T-helper 17 cell (primary cell): ENCODE measurements at places on chromosomes 7 and 10. TPM values are rescaled to one million over a fixed set of nuclear protein-coding genes. Genes with fewer than 3 reads are reported as not detected.

SPDYE16 gene
- total RNA-seq: 0.91 TPM

PRSS37 gene
- not detected for total RNA-seq

EBF3 gene
- total RNA-seq: not detected

PLXNA4 gene
- 9.5 TPM for total RNA-seq

GRCh38 chr7:155309021-155309338, 11.3 kb downstream of the INSIG1 start:
- H3K4me3 ChIP-seq: no peak overlapping the region
- no peak for DNase-seq
- no peaks in the 10 kb centered on the region for H3K27me3 ChIP-seq
- peaks cover 3% of the 10 kb centered on the region for H3K4me1 ChIP-seq
- no peak overlapping the region for H3K27ac ChIP-seq
- peaks cover 5% of the 10 kb centered on the region for H3K36me3 ChIP-seq

GRCh38 chr10:71970869-71971268, 6.7 kb downstream of the CHST3 start:
- H3K27me3 ChIP-seq: peaks cover 40% of the 10 kb centered on the region
- H3K27ac ChIP-seq: no peak overlapping the region
- H3K36me3 ChIP-seq: peaks cover 2% of the 10 kb centered on the region
- H3K4me1 ChIP-seq: peaks cover 1% of the 10 kb centered on the region
- no peak for DNase-seq
- no peak overlapping the region for H3K4me3 ChIP-seq

- H3K27ac ChIP-seq: no peak overlapping the region
- H3K27me3 ChIP-seq: peaks cover 36% of the 10 kb centered on the region
- no peaks in the 10 kb centered on the region for H3K36me3 ChIP-seq
Measured at GRCh38 chr10:99560277-99561126, 27.8 kb downstream of the NKX2-3 start.

DNA sequence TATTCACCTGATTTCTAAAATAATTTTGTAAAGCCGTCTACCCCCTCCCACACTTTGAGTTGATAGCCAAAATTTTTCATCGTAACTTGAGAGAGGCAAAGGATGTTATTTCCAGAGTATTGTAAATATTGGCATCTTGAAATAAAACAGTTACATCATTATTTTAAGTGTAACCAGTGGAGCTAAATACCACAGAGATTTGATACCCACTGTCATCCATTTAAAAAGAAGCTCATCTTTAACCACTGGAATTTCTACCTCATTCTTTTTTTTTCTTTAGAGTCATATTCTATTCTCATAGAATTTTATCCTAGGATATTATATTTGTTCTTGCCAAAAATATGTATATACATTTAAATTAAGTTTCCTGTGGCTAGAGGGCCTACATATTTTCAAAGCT, 48.6 kb downstream of the CAMK1D start:
- peak overlapping the region; percentile 84 for H3K27ac ChIP-seq
- no peak for DNase-seq
- H3K27me3 ChIP-seq: no peaks in the 10 kb centered on the region
- no peak overlapping the region for H3K4me3 ChIP-seq
- no peaks in the 10 kb centered on the region for H3K36me3 ChIP-seq
- H3K4me1 ChIP-seq: peaks cover 28% of the 10 kb centered on the region

DNA sequence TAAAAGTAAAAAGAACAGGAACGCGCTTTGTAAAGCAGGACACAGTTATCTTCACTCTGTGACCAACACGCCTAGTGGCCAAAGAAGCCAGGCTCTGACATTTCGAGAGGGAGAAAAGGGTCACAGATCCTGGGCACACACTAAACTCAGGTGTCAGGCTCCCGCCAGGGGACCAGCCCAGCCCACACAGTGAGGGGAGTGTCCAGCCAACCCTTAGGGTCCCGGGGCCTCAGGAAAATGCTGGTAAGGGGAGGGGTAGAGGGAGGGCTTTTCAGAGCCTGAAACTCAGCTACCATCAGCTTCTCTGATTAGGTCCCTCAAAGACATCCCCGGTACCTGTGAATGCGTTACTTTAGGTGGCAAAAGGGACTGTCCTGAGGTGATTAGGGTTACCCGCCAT, 16.6 kb downstream of the ANXA11 start:
- no peak for DNase-seq
- H3K27me3 ChIP-seq: no peaks in the 10 kb centered on the region
- peaks cover 64% of the 10 kb centered on the region for H3K4me1 ChIP-seq
- peak overlapping the region; percentile 57 for H3K4me3 ChIP-seq
- H3K36me3 ChIP-seq: no peaks in the 10 kb centered on the region

DNA sequence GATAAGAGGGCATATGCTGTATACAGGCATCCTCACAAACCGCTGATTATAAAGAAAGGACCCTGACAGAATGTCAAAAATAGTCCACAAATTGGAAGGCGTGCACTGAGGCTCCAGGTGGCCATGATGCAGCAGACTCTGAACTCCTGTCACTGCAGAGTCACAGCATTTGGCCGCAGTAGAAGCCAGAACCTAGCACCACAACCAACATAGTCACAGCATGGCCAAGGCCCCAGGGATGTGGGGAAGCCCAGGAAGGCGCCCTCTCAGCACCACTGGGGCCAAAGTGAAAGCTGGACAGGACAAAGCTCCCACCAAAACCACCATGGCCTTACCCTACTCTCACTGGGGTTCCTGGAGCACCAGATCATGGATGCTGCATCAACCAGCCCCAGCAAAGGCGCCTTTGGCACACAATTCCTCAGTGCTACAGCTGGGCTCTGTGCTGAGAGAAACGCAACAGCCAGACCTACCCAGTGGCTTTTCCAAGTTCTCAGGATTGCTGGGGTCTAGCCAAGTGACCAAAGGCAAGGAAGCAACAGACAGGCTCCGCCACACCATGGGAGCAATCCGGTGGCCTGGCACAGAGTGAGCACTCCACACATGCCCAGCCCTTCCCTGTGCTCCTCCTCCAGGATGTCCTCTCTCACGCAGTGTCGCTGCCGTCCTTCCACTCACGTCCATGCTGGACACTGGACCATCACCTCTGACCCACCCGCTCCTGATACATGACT, 60.2 kb downstream of the STK17A start:
- H3K27me3 ChIP-seq: no peaks in the 10 kb centered on the region
- peaks cover 5% of the 10 kb centered on the region for H3K36me3 ChIP-seq
- peak overlapping the region; percentile 46 for H3K4me3 ChIP-seq
- DNase-seq: no peak

- H3K36me3 ChIP-seq: no peaks in the 10 kb centered on the region
- H3K27ac ChIP-seq: no peak overlapping the region
- DNase-seq: no peak
- H3K4me1 ChIP-seq: no peaks in the 10 kb centered on the region
- H3K4me3 ChIP-seq: no peak overlapping the region
Measured at GRCh38 chr7:13496976-13497375, 492.5 kb downstream of the ETV1 start.

GRCh38 chr10:37236093-37236492, 110.7 kb downstream of the ANKRD30A start:
- no peak overlapping the region for H3K27ac ChIP-seq
- no peak overlapping the region for H3K4me3 ChIP-seq
- no peak for DNase-seq
- no peaks in the 10 kb centered on the region for H3K4me1 ChIP-seq
- H3K36me3 ChIP-seq: no peaks in the 10 kb centered on the region

- H3K36me3 ChIP-seq: no peaks in the 10 kb centered on the region
- H3K27me3 ChIP-seq: no peaks in the 10 kb centered on the region
- peaks cover 18% of the 10 kb centered on the region for H3K4me1 ChIP-seq
- DNase-seq: no peak
- H3K27ac ChIP-seq: no peak overlapping the region
Measured at GRCh38 chr10:86044029-86044428, 322.6 kb downstream of the GRID1 start.

DNA sequence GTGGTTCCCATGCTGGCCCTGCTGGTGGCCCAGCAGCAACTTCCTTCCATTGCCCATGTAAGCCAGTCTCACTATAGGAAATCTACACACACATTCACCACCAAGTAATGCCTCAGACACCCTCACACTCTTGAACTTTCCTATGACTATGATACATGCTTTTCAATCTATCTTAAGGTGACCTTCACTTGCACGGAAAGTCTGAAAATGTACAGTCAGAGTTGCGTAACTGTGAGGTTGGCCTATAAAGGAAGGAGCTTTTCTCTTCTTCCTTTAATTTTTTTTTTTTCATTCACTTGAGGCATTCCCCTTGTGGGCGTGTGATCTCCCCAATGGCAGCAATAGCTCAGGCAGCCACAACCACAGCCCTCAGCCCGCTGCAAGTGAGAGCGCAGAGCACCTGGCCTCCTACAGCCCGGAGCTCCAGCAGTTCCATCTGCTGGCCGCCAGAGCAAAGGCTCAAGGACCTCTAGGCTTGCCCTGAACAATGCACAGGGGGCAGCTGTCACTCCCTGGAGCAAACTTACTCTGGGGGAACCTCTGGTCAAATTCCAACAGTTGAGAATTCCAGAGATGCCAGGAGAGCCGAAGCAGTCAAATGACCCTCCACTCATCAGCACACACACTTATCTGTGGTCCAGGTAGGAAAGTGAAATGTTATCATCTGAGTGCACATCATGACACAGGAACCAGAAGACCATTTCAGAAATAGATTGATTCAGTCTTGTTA, 123.1 kb upstream of the ADO start:
- H3K36me3 ChIP-seq: no peaks in the 10 kb centered on the region
- peak overlapping the region; percentile 68 for H3K27ac ChIP-seq
- H3K27me3 ChIP-seq: no peaks in the 10 kb centered on the region
- DNase-seq: peak; percentile 52

DNA sequence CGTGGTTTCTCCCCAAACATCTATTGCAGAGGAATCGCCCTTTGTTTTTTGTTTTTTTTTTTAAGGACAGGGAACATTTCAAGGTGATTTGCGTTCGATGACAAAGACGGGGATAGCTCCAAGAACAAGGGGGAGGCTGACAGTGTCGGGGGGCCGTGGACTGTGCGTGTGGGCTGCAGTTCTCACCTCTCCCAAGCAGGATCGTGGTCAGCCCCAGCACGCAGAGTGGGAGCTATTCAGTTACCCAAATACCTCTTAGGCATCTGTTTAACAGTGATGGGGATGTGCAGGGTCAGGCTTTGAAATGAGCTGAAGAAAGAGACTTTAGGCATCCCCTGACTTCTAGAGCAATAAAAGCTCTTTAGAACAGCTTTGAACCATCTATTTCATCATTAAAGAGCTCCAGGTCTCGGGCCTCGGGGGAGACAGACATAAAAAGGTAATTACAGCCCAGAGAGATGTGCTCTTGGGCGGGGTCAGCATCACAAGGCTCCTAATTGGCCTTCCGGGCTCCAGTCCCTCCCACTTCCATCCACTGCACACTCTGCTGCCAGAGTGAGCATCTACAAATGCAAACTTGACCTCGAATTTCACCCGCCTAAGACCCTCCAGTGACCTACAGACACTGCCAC, 97.3 kb downstream of the MYL10 start:
- no peaks in the 10 kb centered on the region for H3K4me1 ChIP-seq
- H3K4me3 ChIP-seq: no peak overlapping the region
- peaks cover 3% of the 10 kb centered on the region for H3K36me3 ChIP-seq
- H3K27ac ChIP-seq: no peak overlapping the region
- H3K27me3 ChIP-seq: peaks cover 38% of the 10 kb centered on the region
- DNase-seq: no peak

- H3K36me3 ChIP-seq: peaks cover 5% of the 10 kb centered on the region
- DNase-seq: no peak
- peak overlapping the region; percentile 72 for H3K27ac ChIP-seq
- H3K4me1 ChIP-seq: peaks cover 18% of the 10 kb centered on the region
- H3K27me3 ChIP-seq: no peaks in the 10 kb centered on the region
Measured at GRCh38 chr10:102628451-102628911, 15.8 kb upstream of the TRIM8 start.

DNA sequence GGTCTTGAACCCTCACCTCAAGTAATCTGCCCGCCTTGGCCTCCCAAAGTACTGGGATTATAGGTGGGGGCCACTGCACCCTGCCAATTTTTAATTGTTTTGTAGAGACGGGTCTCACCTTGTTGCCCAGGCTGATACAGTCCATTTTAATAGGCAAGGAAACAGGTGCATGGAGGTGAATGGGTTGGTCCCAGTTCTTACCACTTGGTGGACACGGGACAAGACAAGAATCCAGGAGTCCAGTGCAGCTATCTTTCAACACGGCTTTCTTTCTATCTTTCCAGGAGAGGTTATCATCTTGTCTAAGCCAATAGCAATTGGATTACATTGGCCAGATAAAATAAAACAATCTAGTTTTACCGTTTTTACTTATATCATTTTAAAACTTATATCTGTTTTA, 23.8 kb downstream of the TCF7L2 start:
- no peaks in the 10 kb centered on the region for H3K4me1 ChIP-seq
- DNase-seq: no peak
- no peak overlapping the region for H3K4me3 ChIP-seq
- H3K27ac ChIP-seq: no peak overlapping the region
- no peaks in the 10 kb centered on the region for H3K36me3 ChIP-seq
- peaks cover 24% of the 10 kb centered on the region for H3K27me3 ChIP-seq

DNA sequence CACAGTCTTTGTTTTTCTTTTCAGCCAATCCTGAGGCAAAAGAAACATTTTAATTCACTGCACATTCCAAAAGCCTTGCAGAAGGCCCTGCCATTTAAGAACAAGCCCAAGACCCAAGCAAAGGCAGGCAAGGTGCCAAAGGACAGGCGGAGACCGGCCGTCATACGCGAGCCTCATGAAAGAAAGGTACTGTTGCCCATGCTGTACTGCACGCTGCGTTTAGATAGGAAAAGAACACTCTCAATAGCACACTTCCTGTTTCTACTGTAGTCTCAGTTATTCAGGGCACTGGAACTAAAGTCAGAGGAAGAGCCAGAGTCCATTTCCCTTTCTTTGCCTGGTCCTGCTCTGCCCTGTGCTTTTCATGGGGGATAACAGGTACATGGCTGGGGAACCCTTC, 47.6 kb downstream of the BMS1 start:
- peaks cover 6% of the 10 kb centered on the region for H3K36me3 ChIP-seq
- no peak overlapping the region for H3K27ac ChIP-seq
- DNase-seq: no peak
- H3K27me3 ChIP-seq: no peaks in the 10 kb centered on the region
- H3K4me3 ChIP-seq: no peak overlapping the region
- no peaks in the 10 kb centered on the region for H3K4me1 ChIP-seq

- peaks cover 7% of the 10 kb centered on the region for H3K27me3 ChIP-seq
- H3K4me3 ChIP-seq: no peak overlapping the region
- no peak overlapping the region for H3K27ac ChIP-seq
- H3K36me3 ChIP-seq: no peaks in the 10 kb centered on the region
Measured at GRCh38 chr10:98855403-98856189, 380.1 kb downstream of the HPSE2 start.

DNA sequence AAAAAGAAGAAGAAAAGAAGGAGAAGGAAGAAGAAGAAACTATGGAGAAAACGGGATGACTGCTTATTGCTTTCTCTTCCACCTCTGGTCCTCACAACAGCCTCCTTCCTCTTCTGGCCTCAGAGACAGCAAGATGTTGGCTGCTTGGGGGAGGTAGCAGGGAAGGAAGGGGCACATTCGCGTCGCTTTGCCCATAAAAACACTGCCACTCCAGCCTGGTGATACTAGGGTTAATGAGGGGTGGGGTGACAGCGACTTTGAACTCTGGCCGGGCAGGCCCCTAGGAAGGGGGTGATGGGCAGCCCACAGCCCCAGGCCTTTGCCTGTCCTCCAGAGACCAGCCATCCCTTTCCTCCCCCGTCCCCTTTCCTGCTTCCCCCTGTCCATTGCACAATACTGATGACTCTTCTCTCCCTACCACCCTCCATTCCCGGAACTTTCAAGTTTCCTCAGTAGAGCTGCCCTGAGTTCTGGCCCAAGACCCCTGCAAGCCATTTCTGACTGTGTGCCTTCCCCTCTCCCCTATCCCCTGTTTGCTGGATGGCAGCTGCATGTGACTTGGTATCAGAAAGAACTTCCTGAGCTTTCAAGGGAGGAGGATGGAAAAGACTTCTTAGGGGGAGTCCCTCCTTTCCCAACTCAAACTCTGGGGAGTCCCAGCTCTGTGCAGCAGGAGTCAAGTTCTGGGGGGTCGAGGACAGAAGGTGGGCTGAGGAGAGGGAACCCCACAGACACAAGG, 2.2 kb upstream of the CUEDC2 start:
- H3K27ac ChIP-seq: peak overlapping the region; percentile 91
- H3K36me3 ChIP-seq: no peaks in the 10 kb centered on the region
- DNase-seq: no peak
- H3K27me3 ChIP-seq: no peaks in the 10 kb centered on the region
